ENCODE measurements at places on chromosomes 16 and 17.
A peak's percentile ranks its signal among the peaks of the same experiment; 100 is the strongest.

DNA sequence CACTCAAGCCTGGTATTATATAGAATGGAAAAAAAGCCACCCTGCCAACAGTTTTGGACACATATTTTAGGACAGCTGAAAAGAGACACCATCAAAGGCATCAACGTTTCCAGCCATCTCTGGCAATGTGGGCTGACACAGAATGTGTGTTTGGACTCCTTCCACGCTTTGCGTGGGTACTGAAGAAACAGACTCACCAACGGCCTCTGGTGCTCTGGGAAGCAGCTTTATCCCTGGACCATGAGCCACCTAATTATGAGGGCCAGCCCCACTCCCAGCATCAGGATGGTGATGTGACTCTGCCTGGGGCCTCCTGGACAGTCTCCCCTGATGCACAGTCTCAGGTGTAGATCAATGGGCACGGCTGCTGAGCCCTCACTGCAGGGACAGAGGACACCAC, 27.9 kb downstream of the CCDC57 start:
- no peak for DNase-seq

DNA sequence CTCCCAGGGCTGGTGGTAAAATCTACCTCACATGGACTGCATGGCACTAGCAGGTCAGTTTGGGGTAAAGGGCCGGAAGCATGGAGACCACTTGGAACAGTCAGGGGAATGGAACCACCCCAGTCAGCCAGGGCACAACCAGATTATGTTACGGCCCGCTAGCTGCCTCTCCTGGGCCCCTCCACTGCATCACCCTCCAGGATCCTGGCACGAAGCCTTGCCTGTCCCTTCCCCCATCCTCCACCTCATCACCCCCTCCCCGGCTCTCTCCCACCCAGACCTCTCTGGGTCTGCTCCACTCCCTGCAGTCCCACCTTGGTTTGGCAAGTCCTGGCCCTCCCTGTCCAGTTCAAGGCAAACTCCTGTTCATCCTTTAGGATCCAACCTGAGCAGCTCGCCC, 91.7 kb downstream of the CLEC16A start:
- no peak for DNase-seq

DNA sequence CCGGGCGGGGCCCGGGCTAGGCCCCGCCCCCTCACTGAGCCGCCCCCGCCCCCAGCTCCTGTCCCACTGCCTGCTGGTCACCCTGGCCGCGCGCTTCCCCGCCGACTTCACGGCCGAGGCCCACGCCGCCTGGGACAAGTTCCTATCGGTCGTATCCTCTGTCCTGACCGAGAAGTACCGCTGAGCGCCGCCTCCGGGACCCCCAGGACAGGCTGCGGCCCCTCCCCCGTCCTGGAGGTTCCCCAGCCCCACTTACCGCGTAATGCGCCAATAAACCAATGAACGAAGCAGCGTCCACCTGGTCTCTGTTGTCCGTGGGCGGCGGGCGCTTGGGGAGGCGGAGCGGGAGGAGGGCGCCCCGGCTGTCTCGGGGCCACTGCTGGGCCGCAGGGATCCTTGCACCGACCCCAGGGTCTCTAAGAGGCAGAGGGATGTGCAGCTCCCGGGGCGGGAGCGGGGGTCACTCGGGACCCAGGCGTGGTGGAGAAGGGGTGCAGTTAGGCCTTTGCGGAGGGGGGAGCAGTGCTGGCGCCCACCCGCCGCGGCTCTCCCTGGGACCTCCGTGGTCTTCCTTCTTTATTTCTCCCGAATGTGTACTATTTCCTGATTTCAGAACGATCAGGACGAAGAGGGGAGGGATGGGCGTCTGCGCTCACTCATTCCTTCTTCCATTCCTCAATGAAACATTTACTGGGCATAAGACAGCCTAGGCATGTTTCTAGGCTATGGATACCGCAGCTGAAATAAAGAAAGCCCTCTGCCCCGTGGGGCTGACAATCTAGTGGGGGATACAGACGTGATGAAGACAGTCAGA, 2.0 kb downstream of the HBZ start:
- DNase-seq, result no peak

- no peak for DNase-seq
Observed at GRCh38 chr16:50645563-50646220, 35.4 kb downstream of the SNX20 start.

GRCh38 chr17:41058741-41059140, 1.2 kb downstream of the KRTAP2-3 start:
- DNase-seq, result no peak

GRCh38 chr16:62060089-62060488, 23.9 kb upstream of the CDH8 start:
- DNase-seq, result no peak

GRCh38 chr16:3388325-3388724, 12.5 kb downstream of the ZSCAN32 start:
- DNase-seq, result no peak

GRCh38 chr16:75647112-75647491, 363 bp downstream of the KARS1 start:
- no peak for DNase-seq

DNA sequence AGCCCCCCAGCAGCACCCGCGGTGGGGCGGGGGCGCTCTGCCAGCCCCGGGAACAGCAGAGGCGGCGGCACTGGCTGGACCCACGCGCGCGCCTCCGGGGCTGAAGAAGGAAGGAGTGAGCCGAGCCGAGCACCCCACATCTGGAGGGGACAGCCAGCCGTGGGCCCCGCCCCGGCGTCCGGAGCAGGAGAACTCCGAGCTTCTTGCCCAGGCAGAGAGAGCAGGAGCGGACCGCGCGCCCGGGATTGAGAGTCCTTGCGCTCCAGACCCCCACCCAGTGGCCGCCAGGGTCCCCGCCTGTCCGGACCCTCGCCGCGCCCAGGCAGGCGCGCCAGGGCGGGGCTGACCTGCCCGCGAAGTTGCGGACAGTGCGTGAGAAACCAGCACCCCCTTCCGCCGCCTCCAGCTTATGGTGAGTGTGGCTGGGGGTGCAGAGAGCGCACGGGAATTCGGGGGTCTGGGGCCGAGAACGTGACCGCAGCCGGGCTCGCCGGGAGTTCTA, 921.9 kb upstream of the EEF2KMT start:
- DNase-seq, result no peak

GRCh38 chr16:88435437-88436355, 17.4 kb upstream of the ZFPM1 start:
- DNase-seq, result no peak

- DNase-seq, result no peak
Observed at GRCh38 chr16:57562066-57562465, 19.6 kb downstream of the ADGRG5 start.

- peak; percentile 48 for DNase-seq
Observed at GRCh38 chr17:42673885-42674754, 2.7 kb downstream of the PLEKHH3 start.

GRCh38 chr17:8793649-8794048, 5.5 kb downstream of the MFSD6L start:
- DNase-seq, result no peak

- DNase-seq, result peak; percentile 31
Observed at GRCh38 chr16:30491744-30492308, 19.3 kb downstream of the ITGAL start.

- peak; percentile 56 for DNase-seq
Observed at GRCh38 chr16:11329071-11329491, 16.2 kb upstream of the RMI2 start.

DNA sequence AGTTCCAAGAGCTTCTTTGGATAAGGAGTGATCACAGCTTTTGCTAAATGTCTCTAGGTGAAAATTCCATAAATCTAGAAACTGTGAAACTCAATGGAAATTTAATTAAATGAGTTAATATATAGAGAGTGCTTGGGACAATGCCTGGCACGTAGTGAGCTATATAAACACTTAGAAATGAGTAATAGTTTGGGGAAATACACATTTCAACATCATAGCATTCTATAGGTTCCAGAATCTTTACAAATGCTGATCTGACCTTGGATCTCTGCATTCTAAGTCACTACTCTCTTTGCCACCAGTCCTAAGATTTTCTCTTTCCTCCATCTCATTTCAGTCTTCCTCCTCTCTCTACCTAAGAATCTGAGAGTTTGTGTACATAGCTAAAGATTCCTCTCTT, 175.6 kb downstream of the SOX9 start:
- no peak for DNase-seq

GRCh38 chr17:64385187-64386083, 5.2 kb downstream of the PECAM1 start:
- peak; percentile 40 for DNase-seq

DNA sequence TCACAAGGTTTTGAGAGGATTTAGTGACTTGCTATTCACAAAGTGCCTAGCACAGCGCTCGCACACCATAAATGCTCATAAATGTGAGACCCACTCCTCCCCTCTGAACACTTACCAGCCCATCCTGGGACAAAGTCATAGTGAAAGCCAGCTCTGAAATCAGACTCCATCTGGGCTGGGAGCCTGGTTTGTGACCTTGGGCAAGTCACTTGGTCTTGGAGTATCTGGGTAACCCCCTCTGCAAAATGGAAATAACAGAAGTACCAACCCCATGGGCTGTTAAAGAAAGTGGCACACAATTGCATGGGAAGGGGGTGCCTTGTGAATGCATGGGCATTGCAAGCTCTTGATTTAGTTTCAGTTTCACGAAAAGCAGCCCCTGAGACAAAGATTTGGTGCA, 104.7 kb upstream of the CDH5 start:
- no peak for DNase-seq

DNA sequence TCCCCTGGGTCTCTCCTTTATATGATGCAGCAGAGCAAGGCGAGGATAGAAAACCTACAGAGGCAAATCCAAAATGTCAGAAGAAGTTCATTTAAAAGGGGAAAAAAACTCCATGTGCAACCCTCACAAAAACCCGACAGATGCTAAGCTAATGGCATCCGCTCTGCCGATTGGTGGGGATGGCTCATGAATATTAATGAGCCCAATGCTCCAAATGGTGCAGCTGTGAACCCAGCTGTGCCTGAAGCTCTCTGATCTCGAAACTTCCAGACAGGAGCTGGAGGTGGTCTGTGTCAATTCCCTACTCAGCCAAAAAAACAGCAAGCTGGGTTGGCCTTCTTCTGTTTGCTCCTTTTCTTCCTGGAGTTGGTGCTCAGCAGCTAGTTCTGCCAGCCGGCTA, 15.5 kb downstream of the SNX11 start:
- DNase-seq, result no peak

GRCh38 chr16:8963821-8964441, at the start of gene USP7:
USP7 (minus strand) TSS chr16:8963906; CDS start chr16:8963285, 621 bp downstream.
- peak; percentile 87 for DNase-seq

GRCh38 chr17:47197821-47198220, 8.7 kb upstream of the CDC27 start:
- no peak for DNase-seq

DNA sequence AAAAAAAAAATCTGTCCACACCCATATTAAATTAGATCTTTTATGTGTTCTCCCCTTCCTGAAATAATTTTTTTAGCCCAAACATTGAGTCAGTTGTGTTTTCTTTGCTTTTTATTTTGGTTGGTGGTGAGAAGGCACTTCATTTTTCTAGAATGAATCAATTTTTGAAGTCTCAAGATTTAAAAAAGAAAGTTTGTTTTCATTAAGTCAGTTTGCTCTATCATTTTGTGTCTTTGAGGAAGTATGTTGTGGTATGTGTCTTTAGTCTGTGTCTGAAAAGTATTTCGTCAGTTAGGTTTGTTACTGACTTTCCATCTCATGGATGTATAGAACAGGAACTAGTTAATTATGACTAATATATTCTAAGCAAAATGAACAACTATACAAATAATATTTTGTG, 3.8 kb downstream of the IGF2BP1 start:
- no peak for DNase-seq

GRCh38 chr17:10050597-10051101, 145.6 kb upstream of the RCVRN start:
- no peak for DNase-seq

DNA sequence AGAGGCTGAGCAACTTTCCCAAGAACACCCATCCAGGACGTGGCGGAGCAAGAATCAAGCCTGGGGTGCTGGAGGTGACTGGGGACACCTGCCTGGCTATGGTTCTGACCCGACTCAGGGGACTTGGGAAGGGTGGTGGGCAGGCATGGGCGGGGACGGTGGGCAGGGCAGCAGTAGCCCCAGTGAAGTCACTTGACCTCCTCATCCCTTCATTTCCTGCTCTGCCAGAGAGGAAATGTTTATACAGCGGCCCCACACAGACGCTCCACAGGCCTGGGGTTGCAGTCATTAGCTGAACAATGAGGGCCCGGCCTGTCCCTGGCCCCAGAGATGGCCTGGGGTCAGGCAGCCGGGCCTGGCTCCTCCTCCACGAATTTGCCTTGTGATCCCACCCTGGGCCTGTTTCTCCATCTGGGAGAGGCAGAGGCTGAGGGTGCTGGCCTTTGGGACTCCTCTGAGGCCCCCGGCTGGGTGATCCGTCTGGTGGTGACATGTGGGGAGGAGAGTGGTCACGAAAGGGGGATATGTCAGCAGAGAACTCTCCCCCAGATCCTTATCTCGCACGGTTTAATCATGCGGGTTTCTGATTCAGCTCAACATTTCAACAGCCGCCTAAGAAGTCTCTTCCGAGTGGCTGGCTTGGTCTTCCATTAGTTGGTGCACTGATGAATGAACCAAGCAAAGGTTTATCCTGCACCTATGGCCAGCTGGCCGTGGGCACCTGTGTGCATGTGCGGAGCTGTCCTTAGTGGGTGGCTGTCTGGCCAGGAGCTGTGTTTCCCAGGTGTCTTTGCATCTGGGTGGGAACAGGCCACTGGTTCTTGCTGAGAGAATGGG, 175.9 kb downstream of the IRF8 start:
- DNase-seq, result no peak

GRCh38 chr17:49001671-49002070, 4.5 kb downstream of the IGF2BP1 start:
- DNase-seq, result no peak

GRCh38 chr16:66622863-66623262, 18.4 kb downstream of the CMTM3 start:
- DNase-seq, result no peak

DNA sequence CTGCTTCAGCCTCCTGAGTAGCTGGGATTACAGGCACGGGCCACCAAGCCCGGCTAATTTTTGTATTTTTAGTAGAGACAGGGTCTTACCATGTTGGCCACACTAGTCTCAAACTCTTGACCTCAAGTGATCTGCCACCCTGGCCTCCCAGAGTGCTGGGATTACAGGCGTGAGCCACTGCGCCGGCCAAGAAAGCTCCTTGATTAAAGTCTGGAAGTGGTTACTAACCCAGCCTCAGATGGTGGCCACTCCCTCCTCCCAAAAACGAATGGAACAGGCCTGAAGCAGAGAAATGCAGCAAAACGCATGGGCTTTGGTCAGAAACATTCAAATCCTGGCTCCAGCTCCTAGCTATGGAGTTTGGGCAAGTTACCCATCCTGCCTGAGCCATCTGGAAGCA, 11.3 kb downstream of the FKBP10 start:
- DNase-seq, result no peak

DNA sequence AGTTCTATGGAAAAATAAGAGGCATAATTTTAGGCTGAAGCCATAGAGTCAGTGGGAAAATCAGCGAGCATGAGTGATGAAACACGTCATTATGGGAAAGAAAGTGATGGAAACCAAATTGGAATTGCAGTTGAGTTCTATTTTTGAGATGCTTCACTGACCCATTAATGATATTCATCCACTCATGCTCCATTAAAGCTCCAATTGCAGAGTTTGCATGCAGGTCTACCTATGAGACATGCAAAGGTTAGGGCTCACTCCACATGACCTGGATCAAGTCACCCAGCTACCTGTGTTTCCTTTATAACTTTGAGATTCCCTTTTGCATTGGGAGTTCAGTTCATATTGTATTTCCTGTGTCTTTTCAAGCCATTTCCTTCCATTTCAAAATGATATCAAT, 8.0 kb upstream of the KRTAP2-4 start:
- no peak for DNase-seq

Data from CD4-positive, alpha-beta T cell treated with Interferon alpha-2 for 1 hour (primary cell).